ENCODE measurements at places on chromosomes 1 and 21.

GRCh38 chr1:227998374-227999055 lies 8.3 kb upstream of the WNT3A start:
- no peak for DNase-seq

GRCh38 chr1:198662821-198663220 lies 24.0 kb downstream of the PTPRC start:
- DNase-seq, result no peak

GRCh38 chr1:86704972-86705664 lies 742 bp downstream of the SH3GLB1 start:
- peak; percentile 71 for DNase-seq

- DNase-seq, result no peak
Measured at GRCh38 chr1:51829058-51829457, 49.5 kb downstream of the NRDC start.

DNA sequence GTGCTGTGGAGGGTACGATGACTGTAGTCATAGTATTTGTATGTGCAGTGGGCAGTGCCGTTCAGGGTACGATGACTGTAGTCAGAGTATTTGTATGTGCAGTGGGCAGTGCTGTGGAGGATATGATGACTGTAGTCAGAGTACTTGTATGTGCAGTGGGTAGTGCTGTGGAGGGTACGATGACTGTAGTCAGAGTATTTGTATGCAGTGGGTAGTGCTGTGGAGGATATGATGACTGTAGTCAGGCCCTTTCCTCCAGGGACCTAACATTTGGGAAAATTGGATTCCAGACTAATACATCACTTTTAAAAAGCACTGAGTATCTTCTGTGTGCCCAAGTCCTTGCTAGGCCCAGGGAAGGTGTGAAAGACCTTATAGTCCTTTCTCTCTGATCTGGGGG lies 2.9 kb downstream of the ZNF672 start:
- DNase-seq, result no peak

GRCh38 chr1:66175098-66175497 lies 358.9 kb upstream of the SGIP1 start:
- no peak for DNase-seq

DNA sequence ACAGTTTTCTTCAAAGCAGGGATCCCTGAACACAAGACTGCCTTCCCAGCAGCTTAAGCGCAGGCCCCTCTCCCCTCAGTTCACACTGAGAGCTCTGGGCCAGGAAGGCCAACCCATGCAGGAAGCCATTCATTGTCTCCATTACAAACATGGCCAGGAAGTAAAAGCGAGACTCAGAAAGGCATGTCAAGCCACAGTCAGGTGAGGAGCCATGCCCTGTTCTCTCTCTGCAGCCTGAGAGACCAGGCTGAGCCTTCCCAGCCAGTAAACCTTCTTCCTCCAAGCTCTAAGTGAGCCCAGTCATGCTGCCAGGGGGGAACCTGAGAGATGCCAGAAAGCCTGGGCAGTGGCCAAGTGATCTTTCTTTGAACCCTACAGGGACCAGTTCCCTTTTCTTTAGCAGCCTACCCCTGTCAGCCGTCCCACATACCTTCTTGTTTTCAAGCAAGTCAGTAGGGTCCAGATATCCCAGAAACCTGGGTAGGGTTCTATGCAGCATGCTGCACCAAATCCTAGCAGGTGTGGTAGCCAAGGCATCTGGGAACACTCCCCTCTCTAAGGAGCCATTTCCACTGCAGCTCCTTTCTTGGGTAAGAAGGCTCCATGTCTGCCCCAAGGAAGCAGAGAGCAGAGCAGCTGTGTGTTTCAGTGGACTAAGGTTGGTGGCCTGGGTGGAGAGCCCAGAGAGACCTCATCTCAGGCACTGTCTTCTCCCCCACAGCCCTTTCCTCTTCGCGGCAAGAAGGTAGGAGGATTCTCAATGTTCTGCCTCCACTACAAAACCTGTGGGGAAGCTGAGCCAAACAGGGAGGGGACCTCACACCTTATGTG lies 977 bp downstream of the TRAF3IP3 start:
- no peak for DNase-seq

GRCh38 chr21:33884376-33885171 lies 31.0 kb downstream of the ATP5PO start:
- peak; percentile 47 for DNase-seq

- peak; percentile 70 for DNase-seq
Measured at GRCh38 chr1:42971841-42972291, 13.2 kb upstream of the SLC2A1 start.

- no peak for DNase-seq
Measured at GRCh38 chr21:35711213-35711612, 349.1 kb downstream of the SETD4 start.

DNA sequence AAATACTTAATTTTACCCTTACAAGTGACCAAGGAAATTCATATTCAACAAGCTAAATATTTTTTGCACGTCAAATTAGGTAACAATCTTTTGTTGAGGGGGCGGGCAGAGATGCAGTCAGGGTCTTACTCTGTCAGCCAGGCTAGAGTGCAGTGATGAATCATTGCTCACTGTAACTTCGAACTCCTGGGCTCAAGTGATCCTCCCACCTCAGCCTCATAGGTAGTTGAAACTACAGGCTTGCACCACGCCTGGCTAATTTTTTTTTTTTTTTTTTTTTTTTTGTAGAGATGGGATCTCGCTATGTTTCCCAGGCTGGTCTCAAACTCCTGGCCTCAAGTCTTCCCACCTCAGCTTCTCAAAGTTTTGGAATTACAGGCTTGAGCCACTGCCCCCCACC lies 26.5 kb downstream of the PHTF1 start:
- no peak for DNase-seq

GRCh38 chr21:31203431-31204054 lies 140.5 kb downstream of the TIAM1 start:
- peak; percentile 82 for DNase-seq

DNA sequence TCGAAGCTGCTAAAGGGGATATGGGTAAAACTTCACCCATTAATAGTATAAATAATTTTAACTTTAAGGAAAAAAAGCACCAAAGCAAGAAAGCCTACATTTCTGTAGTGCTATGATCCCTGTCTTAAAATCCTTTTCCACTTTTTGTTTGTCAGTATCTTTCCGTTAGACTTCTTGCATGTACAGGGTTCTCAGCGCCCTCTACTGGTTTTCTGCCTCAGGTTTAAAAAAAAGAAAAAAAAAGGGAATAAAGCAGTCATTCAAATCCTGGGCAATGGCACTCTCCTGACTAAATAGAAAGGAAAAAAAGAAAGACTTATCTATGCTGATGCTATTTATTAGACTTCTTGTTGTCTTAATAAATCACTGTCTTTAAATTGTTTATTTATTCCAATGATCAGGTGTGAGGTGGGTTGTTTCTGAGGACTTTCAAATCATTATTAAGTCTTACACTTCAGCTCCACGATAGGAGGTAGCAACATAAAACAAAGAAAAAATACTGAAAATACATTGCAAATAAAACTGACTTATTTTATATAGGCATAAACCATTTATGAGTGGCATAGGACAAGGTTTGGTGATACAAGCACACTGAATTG lies 475.4 kb upstream of the NR5A2 start:
- DNase-seq, result peak; percentile 80
